OCI-M1 (cell line): ENCODE measurements at places on chromosomes 2 and 18.

- DNase-seq: no peak
Measured at GRCh38 chr2:16013359-16013911, 73.1 kb downstream of the MYCN start.

DNA sequence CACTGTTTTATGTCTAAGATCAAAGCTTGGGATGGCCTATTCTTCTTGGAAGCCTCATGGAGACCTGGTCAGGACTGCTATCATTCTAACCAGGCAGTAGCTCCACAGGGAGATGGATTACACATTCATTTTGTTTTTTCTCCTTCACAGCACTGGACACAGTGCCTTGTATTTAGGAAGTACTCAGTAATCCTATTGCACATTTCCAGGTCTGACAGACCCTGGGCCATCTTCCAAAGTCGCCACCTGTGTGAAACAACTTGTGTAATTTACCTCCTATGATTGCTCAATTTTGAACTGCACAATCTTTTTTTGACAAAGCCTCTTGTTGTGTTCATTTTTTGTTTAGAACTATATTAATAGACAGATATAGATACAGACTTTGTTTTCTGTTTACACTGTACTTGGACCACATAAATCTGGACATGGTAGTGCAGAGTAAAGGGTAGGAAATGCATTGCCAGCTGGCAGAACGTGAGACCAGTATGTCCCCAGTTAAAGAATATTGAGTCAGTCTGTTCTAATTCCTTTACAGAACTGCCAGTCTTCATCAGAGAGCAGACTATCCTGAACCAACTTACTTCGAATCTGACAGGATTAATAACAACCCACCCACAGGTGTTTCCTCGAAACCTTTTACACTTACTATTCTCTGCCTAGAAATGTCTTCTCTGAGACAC, 277.8 kb upstream of the CYRIA start:
- no peak for DNase-seq

- no peak for DNase-seq
Measured at GRCh38 chr2:29015701-29016470, 34.8 kb downstream of the TOGARAM2 start.

DNA sequence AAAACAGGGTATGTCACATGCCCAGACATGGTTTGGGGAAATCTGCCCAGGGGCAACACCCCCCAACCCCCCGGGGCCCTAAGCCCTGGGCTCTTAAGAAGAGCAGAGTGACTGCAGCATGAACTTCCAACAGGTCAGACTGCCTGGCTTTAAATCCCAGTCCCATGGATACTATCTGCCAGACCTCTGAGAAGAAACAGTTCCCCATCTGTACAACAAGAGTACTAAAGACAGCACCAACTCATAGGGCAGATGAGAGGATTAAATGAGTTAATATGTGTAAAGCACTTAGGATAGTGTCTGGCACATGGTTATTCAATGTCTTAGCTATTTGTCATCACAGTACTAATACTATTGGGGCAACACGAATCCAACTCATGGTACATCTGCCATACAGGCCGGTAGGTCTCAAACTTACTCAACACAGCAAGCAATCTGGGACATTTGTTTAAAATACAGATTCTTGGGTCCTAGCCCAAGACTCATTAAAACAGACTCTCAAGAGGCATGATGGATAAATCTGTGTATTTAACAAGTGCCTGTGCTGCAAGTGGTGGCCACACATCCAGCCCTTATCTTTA, 23.4 kb downstream of the CDH2 start:
- no peak for DNase-seq

- DNase-seq: no peak
Measured at GRCh38 chr2:8485736-8486135, 196.1 kb upstream of the ID2 start.

DNA sequence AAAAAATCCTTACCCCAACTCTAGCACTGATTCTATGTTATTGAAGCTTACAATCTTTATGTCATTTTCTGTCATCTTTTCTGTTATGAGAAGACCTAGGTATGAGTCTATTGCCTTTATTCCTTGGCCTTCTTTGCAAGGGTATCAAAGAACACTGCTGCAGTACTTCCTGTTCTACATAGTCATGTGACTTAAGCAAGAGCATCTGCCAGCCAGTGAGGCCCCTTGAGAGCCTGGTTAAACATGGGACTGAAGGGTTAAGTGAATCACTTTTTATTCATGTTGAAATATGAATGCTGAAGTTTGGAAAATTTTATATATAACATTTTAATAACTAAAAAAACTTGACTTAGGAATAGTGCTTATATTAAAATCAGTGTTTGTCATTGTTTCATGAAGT, 844 bp upstream of the CPS1 start:
- peak; percentile 11 for DNase-seq

DNA sequence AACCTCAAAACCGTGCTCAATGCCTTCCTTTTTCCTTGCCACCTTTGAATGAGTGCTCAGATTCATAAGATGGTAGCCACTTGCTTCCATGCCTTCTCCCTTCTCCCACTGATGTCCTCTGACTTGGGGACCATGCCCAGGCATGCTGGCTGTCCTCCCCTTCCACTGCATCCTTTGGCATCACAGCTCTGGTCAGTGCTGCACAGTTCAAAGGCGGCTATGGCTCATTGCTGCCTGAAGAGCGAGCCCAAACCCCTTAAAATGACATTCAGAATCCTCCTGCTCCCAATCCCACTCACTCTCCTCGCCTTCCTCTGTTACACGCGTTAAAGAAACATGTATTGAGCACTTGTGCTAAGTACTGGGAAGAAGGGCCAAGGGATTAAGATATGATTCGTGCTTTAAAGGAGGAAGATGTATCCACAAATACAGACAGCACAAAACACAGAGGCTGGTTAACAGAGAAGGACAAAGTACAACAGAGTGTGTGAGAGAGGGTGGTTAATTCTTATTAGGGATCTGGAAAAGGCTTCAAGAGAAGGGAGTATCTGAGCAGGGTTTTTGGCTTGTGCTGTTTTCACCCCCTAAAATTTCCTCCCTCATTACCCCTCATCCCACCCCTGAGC, 81.8 kb downstream of the CERKL start:
- no peak for DNase-seq

- no peak for DNase-seq
Measured at GRCh38 chr2:117621326-117621725, 193.2 kb upstream of the DDX18 start.

GRCh38 chr2:240965296-240965904, 33.0 kb upstream of the SNED1 start:
- DNase-seq: no peak

- peak; percentile 43 for DNase-seq
Measured at GRCh38 chr2:204110338-204110741, 173.8 kb downstream of the ICOS start.

DNA sequence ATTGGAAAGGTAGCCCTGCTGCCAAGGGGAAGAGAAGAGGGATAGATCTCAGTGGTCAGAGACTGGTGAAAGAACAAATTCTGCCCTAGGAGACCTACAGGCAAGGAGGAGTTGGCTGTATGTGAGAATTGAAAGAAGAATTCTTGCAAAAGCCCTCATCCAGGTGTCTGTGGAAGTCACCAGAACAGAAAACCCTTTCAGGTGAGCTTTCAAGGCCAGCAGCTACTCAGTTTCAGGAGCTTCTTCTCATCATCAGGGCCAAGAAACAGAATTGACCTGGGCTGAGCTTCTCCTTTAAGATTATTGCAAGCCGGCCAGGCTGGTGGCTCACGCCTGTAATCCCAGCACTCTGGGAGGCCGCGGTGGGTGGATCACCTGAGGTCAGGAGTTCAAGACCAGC, 110.2 kb downstream of the CDK15 start:
- no peak for DNase-seq

DNA sequence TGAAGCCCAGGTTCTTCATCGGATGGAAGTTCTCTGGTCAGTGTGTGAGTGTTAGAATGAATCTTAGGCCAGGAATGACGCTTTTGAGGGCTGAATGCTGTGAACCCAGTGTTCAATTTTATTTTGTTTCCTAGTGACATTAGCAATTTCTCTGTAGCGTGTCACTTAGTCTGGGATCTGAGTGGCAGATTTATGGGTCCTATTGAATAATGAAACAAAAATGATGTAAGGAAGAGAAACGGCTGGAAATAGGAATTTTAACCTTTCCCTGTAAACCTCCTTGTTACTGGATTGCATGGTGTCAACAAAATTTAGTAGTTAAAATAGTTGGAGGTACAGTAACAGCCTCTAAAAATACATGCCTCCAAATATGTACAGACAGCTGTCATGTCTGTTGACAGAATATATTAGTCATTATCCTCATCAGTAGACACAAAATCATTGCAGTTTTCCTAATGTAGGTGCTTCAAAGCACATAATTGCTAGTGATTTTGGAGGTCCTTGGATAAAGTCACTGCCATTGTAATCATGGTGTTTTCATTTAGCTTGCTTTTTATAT, 223.8 kb upstream of the SPRED2 start:
- DNase-seq: no peak

DNA sequence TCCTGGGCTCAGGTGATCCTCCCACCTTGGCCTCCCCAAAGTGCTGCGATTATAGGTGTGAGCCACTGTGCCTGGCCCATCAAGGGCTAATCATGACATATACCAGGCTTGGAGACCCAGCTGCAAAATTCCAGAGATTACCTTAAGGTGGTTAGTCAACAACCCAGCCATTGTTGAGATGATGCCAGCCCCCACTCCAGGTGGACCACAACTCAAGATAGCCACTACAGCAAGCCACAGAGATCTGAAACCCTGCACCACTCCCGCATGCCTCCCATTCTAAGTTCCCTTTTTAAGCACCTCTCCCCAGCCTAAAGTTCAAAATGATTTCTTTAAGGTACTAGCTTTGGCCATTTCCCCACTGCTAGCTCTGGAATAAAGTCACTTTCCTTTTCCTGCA, 4.6 kb upstream of the CLK1 start:
- peak; percentile 91 for DNase-seq

- no peak for DNase-seq
Measured at GRCh38 chr2:98903767-98904485, 32.1 kb downstream of the CRACDL start.

GRCh38 chr2:138867341-138867740, 87.2 kb upstream of the NXPH2 start:
- no peak for DNase-seq

DNA sequence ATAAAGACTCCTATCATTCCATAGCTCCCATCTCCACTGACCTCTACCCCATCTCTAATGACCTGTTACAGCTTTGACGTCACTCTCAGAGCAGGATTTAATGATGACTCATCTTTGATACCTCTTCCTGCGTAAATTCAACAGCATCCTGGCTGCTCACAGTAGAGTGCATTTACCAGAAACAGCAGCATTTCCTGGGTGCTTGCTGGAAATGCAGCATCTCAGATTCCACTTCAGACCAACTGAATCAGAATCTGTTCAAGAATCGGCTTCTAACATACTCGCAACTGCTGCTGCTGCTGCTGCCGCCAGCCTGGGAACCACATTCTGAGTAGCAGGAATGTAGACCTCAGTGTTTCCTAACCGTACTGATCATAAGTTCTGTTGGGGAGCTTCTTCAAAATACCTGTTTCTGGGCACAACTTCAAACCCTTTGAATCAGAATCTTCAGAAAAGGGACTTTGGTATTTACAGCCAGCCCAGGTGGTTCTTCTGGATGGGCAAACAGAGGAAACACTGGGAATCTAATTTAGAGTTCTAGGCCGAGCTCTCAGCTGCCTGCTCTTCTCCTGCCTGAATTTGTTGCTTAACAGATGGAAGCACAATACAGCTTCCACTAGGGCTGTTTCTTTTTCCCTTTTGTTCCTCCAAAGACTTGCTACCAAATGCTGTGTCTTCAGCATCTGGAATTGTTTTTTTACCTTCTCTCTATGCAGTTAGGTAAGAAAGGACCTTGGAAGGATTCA, 241.4 kb downstream of the NCKAP5 start:
- DNase-seq: no peak

GRCh38 chr18:58057291-58057965, 13.4 kb downstream of the NEDD4L start:
- no peak for DNase-seq

DNA sequence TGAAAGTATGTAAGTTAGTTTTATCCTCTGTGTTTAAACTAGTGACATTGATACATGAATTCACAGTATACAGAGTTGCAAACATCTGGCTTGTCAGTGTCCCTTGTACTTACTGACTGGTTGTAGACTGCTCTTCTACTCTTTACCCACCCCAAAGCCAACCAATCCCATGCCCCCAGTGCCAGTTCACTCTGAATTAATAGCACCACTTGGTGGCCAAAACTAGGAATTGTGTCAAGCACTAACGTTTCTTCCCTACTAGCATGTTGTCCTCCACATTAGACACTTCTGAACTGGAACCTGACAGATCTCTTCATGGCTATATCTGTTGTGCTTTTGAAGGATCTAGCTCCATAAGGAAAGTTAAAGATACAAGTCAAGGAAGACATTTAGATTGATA, 27.2 kb upstream of the OTX1 start:
- peak; percentile 60 for DNase-seq

- no peak for DNase-seq
Measured at GRCh38 chr2:81895620-81896250, 1591.2 kb upstream of the LRRTM1 start.

GRCh38 chr2:152548996-152549395, 168.3 kb downstream of the PRPF40A start:
- DNase-seq: no peak

- peak; percentile 97 for DNase-seq
Measured at GRCh38 chr2:11465485-11466306, at the start of gene E2F6. TSS of gene E2F6 (minus strand) at chr2:11466161. CDS start at chr2:11465879, 282 bp downstream.

GRCh38 chr2:10894264-10894935, 17.3 kb upstream of the KCNF1 start:
- DNase-seq: no peak

DNA sequence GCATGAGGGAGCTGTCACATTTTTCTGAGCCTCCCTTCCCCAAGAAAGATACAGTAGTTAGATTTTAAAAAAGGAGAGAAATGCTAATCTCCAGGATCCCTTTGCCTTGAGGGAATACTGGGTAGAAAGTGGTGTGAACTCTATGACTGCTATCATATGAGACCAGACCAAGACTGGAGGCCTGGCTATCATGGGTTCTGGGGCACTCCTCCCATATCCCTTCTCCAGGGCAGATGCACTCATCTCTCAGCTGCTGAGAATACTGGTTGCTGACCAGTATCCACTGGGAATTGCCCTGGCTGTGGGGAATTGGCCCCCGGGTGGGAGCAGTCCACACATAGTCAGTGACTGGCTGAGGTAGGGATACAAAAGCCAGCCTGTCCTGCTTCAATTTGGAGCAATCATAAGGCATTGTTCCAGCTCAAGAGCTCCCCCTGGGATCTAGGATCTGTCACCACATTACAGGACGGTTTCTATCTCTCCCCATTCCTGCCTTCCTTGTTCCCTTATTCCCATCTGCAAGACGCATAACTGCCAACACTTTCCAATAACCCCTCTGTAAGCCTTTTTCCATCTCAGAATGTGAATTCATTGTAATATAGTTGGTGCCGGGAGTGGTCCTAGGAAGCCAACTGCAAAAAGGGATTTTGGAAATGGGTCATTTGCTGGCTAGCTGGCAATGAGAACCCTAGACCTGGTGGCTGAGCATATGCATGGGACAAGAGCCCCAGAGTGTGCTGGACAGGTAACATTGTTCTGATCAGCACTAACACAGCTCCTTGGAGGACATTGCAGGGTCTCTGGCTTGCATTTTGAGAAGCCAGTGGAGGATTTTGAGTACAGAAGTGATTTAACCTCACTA, 35.4 kb upstream of the REEP1 start:
- peak; percentile 56 for DNase-seq
